ENCODE measurements at places on chromosomes 5 and 9.
A peak's percentile ranks its signal among the peaks of the same experiment; 100 is the strongest.

GRCh38 chr5:155794795-155795194 is 532.2 kb upstream of the SGCD start:
- DNase-seq = no peak

DNA sequence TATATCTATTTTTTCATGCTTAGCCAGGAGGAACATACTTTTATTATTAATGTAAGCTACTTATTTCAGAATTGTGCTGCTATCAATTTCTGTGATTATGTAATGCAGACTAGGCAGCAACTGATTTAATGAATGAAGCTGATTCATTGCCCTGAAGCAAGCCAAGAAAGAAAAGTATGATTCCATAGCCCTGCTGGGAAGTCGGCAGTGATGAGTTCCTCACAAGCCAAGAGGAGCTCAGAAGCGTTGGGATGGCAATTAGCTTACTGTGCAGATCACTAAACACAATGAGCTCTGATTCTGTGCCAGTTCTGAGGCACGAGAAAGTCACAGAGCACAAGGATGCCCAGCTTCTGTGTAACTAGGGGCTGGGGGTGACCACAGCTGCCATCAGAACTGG is 254.3 kb upstream of the KLF9 start:
- no peak for DNase-seq

GRCh38 chr5:25944786-25945185 is 1093.6 kb downstream of the CDH9 start:
- no peak for DNase-seq

GRCh38 chr5:58451732-58452565 is 7.9 kb downstream of the PLK2 start:
- no peak for DNase-seq

- DNase-seq = no peak
These were observed 13.6 kb downstream of the TRMO start for GRCh38 chr9:97908705-97909104.

- DNase-seq = no peak
These were observed 1.9 kb downstream of the EMB start for GRCh38 chr5:50439221-50439620.

- peak; percentile 12 for DNase-seq
These were observed 219.4 kb downstream of the ATPSCKMT start for GRCh38 chr5:10030219-10030831.

GRCh38 chr9:97675655-97676054 is 21.5 kb downstream of the XPA start:
- no peak for DNase-seq

DNA sequence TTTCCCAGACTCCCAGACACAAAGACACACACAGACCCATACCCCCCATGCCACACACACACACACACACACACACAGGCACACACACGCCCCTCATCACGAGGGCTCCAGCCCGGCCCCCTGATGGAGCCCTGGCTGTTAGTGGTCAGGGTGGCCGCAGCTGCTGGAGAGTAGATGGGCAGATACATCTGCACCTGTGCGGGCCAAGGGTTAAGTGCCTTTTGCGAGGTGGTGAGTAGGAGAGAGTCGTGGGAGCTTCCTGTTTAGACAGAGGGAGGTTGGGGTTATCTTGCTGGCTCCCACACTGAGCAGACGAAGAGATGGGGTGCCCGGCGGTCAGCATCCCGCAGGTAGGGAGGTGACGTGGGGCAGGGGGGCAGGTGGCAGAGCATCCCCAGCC is 8.2 kb downstream of the PRRX2 start:
- DNase-seq = no peak

DNA sequence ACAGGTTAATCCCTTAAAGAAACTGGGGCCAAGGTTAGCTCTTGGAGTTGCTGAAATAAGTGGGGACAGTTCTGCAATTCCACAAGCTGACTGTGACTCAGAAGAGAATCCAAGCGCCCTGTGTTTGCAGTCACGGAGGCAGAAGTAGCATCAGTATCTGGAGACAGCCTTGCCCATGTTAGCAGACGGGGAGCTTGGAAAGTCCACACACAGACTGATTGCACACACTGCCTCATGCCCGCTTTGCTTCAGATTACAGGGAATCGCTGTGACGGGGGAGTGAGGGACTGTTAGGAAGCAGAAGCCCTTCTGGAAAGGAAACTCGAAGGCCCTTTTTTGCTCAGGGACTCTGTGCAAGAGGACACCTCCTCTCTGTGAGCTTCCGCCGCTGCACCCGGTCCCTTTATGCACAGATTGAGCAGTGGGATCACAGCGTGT is 30.9 kb upstream of the PPP1R26 start:
- DNase-seq = no peak

DNA sequence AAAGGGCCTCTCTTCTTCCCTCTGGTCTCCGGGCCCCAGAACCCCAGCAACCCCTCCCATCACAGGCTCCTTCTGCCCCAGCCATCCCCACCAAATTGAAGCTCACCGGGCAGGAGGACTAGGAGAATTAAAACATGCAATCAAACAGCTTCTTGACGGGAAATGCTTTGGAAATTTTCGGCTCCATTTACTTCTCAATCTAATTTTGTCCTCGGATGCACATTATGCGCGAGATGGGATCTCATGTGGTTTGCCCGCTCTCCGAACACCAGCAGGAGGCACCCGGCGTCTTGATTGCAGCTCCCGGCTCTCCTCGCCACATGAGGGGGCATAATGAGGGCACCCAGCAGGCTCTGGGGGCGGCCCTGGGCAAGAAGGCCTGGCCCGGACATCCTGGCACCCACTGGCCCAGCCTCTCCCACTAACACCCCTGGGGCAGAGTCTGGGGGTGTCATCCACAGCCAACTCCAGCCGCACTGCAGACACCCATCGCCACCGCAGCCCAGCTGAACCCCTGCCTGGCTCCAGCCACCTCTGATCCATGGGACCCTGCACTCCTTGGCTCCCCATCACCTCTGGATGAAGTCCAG is 135.5 kb downstream of the PAX5 start:
- DNase-seq = no peak

- no peak for DNase-seq
These were observed 172.2 kb upstream of the VCAN start for GRCh38 chr5:83299353-83299752.

DNA sequence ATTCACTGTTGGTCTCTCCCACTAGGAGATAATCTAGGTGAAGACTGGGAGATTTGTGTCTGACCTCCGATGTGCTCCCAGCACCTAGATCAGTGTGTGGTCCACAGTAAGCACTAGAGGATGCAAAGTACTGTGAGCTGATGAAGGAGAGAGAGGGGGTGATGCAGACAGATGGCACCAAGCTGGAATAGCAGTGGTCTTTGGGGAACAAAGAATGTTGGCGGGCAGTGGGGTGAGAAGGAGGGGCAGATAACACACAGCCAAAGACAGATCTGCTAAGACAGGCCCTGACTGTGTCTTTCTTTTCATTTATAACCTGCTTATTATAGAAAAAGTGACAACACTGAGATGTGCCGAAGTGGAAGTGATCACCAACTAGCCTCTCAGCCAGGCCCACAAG is 37.5 kb downstream of the ERGIC1 start:
- DNase-seq = no peak
